ENCODE measurements at places on chromosomes 3 and 15.

- no peak for DNase-seq
Observed at GRCh38 chr3:79263423-79263822, 504.4 kb downstream of the ROBO1 start.

DNA sequence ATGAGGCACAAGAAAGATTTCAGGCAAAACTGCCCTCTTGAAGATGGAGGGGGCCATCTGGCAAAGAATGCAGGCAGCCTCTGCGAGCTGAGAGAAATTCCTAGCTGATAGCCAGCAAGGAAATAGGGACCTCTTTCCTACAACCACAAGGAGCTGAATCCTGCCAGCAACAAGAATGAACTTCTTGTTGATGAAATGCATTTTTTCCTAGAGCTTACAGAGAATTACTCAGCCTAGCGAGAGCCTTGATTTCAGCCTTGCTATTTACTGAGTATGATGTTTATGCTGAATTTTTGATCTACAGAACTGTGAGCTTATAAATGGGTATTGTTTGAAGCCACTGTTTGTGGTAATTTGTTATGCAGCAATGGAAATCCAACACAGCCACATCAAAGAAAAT lies 148.5 kb upstream of the NAALADL2 start:
- DNase-seq: no peak

DNA sequence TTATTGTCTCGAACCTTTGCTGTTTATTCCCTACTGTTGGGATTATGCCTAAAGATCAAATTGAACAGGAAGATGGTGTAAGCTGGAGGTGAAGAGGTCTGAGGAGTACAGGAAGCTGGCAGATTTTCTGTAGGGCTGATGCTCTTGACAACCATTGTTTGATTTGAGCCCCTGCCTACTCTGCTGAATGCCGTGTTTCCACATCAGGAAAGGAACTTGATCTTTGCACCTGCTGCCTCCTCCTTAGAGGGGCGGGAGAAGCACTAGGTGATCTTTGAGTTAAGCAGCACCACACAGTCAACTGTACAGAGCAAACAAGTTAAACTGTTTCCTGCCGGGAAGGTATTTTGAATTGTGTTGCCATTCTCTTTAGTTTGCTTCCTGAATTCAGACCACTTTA lies 364.6 kb upstream of the EPHA6 start:
- no peak for DNase-seq

- DNase-seq: no peak
Observed at GRCh38 chr15:79562899-79563298, 130.8 kb downstream of the MINAR1 start.

DNA sequence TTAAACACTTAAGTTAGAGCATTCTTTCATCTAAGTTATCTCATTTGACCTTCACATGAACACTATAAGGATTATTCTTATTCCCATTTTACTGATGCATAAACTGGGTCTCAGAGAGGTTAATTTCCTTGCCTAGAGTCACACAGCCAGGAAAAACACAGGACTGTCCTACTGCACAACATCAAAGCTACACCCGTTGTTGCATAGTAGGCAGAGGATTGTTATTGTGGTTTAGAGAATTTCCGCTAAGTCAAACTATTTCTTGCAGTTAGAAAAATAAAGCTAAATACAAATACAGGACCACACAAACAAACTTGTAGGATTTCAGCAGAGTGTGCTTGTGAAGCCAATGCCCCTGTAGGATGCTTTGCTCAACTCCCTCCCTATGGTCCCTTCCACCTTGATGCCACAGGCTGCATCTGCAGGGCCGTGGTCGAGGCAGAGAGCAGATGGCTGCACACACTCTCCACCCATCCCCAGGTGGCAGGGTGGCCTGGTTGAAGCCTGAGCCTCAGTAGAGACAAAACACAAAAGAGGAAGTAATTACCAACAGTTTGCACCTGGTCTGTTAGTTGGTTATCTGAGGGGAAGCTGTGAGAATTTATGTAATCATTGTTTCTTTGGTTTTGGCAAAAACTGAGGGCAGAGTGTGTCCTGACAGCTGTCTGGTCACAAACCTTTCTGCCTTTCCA lies 41.1 kb upstream of the SKOR1 start:
- peak; percentile 7 for DNase-seq
